ENCODE measurements at places on chromosomes 4 and X.

- DNase-seq: no peak
Measured at GRCh38 chr4:75781305-75781704, 56.9 kb downstream of the USO1 start.

GRCh38 chr4:94407846-94408245, 43.9 kb upstream of the PDLIM5 start:
- DNase-seq: no peak

DNA sequence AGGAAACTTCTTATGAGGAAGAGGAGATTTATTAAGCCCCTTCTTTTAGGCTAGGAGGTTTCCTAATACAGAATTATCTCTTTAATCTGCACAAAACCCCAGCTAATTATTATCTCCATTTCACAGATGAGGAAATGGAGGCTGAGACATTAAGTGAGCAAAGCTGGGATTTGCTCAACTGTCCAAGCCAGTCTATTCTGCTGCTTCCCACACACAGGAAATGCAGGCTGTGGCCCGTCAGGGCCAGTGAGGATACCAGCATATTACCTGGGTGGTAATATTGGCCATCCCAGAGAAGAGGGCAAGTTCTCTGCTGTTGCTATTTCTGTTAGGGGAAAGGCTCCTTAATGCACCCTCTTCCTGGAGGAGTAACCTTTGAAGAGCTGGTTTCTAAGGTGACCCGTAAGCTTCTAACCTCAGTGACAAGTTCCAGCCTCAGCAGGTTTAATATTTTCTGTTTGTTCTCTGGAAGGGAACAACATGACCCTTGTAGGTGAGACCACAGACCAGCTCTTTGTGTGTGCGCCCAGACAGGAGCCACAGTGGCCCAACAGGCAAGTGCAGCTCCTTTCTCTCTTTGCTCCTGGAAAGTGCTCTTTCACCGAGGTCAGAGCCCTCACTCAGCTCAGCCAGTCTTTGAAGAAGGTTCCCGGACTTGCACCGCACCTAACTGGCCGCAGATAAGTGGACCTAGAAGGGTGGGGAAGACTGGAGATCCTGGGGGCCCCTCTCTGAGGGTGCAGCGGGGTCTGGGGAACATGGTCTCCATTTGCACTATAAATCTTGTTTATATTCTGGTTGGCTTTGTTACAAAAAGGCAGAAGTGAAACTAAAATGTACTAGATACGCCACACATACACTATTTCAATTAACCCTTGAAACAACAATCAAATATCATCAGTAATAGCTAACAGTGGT, 35.5 kb downstream of the TBC1D9 start:
- no peak for DNase-seq

- no peak for DNase-seq
Measured at GRCh38 chr4:171532968-171533367, 280.2 kb upstream of the GALNTL6 start.

GRCh38 chr4:37770016-37770415, 56.5 kb upstream of the PGM2 start:
- DNase-seq: no peak

GRCh38 chr4:4618847-4619246, 77.0 kb upstream of the STX18 start:
- no peak for DNase-seq

GRCh38 chrX:133697656-133698055, 282.4 kb upstream of the GPC4 start:
- DNase-seq: no peak

GRCh38 chr4:79679859-79680258, 271.8 kb upstream of the GK2 start:
- no peak for DNase-seq

DNA sequence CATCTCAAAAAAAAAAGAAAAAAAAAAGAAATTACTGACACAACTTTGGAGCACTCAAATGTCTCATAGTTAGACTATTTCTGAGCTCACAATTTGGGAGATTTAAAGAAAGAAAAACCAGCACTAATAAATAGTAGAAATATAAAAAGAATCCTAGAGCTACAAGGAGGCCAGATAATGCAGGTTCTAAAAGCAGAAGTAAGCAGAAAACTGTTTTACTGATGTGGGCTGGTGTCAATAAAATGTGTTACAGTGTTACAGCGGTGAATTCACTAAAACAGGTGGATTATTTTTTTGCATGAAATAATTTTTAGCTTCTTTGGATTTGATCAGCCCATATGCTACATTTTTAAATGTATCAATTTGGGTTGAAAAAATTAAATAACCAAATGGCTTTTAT, 375.9 kb downstream of the GPM6A start:
- no peak for DNase-seq

GRCh38 chrX:10166731-10167151, 10.0 kb downstream of the CLCN4 start:
- DNase-seq: no peak

DNA sequence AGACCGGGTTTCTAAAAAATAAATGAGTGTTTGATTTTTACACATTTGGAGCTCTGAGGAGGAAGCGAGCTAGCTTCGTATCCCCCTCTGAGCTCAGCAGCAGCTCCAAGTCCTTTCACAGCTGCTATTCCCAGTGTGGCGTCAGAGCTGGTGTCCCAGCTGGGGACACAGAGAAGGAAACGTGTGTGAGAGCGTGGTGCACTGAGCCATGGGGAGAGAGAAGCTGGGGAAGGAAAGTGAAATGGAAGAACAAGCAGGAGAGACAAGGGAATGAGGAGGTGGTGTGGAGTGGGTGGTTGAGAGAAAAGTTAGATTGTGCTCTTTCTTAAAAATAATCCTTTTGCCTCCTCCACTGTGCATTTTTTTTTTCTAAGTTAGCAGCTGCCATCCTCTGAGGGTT, 79.5 kb upstream of the SLC4A4 start:
- no peak for DNase-seq

GRCh38 chr4:165873298-165874071, 448 bp downstream of the TLL1 start:
- no peak for DNase-seq

DNA sequence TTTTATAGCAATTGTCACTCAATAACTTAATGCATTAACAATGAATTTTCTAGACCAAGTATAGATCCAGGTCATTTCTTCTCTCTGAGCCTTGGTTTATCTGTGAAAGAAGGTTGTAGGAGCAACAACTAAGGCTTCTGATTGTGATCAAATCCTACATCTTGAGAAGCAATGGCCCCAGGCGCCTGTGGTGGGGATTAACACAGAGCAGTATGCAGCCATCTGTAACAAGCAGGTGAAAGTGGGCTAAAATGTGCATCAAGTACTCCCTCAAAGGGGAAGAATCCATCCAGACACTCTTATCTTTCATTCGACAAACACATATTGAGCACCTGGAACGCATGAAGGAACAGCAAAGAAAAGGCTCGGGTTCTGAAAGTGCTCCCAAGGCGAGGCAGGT, 19.1 kb upstream of the SETD7 start:
- no peak for DNase-seq

DNA sequence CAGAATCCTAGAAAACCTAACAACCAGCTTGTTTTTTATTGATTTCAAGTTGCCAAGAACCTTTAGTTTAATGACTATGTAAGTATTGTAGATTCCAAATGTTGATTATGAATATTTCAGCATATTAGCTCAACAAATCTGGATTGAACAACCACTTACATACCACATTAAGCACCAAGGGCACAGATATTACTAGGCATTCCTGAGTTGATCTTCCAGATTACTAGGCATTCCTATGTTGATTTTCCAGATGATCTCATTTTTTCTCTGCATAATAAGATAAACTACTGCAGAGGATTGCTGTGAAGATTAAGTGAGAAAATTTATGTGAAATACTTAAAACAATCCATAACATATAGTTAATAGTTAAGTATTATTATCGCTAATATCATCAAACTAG, 17.4 kb upstream of the DCAF8L1 start:
- no peak for DNase-seq

GRCh38 chrX:129549124-129549523, 9.1 kb downstream of the OCRL start:
- no peak for DNase-seq

DNA sequence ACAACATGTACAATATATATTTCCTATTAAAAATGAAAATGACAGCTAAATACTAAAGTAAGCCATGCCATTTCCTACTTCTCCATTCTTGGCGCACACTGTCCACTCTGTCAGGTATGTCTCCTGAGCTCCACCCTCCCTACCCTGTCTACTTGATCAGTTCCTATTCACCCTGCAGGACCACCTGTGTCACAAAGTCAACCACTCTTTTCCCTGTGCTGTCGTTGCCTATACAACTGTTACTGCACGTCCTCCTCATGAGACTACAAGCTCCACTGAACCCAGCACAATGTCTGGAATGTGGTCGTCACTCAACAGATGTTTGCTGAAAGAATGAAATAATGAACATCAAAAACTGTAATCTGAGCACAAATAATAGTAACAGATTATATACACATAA, 54.9 kb downstream of the SLC9A7 start:
- no peak for DNase-seq

DNA sequence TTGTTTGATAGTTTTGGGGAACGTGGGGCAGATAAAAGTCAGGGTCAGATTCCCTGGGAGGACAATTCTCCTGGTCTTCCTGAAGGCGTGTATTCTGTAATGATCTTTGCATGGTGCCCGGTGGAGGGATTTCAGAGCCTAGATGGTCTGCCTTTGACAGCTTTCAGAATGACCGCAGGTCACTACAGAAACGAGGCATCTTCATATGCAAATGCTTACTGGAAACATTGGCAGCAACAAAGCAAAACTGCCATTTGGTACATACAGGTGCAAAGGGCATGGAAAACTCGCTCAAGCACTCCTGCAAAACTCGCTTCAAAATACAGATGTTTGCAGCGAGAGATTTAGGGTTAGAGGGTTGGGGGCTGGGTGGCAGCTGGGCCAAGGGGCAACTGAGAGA, 8.8 kb downstream of the C4orf50 start:
- DNase-seq: no peak

DNA sequence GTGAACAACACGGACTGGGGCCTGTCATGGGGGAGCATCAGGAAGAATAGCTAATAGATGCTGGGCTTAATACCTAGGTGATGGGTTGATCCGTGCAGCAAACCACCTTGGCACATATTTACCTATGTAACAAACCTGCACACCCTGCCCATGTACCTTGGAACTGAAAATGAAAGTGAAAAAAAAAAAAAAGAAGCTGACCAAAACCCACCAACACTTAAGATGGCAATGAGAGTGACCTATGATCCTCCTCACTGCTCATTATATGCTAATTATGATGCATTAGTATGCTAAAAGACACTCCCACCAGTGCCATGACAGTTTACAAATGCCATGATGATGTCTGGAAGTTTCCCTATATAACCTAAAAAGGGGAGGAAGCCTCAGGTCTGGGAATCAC, 503.2 kb upstream of the CTSO start:
- no peak for DNase-seq

GRCh38 chr4:84877051-84877833, 89.2 kb downstream of the WDFY3 start:
- no peak for DNase-seq

- DNase-seq: no peak
Measured at GRCh38 chr4:85500110-85500867, 25.3 kb downstream of the ARHGAP24 start.

DNA sequence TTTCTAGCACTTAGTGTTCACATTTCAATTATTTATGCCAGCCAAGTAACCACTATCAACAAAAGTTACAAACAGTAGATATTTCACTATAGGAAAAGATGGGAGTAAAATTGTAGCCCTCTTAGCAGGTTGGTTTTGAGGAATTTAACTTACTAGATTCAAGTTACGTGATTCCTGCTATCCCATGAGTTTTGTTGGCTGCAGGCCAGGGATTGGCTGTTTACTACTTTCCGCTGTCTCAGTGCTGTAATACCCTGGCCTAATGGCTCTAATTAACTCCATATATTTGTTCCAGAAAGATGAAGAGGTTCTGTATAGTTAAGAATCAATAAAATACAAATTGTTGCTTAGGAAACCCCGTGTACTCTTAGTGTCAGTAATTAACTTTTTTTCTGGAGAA, 55.5 kb upstream of the MAGED1 start:
- no peak for DNase-seq

GRCh38 chrX:134658002-134658759, at the start of gene PLAC1:
PLAC1 (minus strand) TSS chrX:134658471; CDS start chrX:134566682, 91,789 bp downstream.
- no peak for DNase-seq

DNA sequence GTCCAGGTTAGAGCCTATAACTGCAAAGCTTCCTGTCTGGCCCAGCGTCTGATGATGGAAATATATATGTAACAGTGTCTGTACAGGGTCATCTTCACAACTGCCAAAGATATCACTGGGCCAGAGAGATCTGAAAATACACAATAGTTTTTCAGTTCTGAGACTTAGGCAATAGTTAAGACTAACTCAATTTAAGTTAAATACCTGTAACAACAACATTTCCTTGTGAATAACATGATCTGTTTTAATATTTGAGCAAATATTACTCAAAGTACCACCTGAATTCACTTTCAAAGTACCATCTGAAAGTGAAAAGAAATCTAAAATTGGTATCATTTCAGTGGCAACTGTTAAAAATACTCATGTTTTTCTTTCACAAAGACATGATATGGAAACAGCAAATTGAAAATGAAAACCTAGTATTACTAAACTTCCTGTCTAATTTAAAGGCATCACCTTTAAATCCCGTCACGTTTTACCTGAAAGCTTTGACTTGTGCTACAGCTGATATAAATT, 9.6 kb downstream of the ZAR1 start:
- no peak for DNase-seq

GRCh38 chrX:138945219-138945618, 233.7 kb upstream of the FGF13 start:
- no peak for DNase-seq

- no peak for DNase-seq
Measured at GRCh38 chrX:42366181-42366580, 411.8 kb downstream of the PPP1R2C start.

Measured in activated CD8-positive, alpha-beta memory T cell treated with anti-CD3 and anti-CD28 coated beads for 48 hours (primary cell).